SW 1271 (cell line): ENCODE measurements at places on chromosomes 12 and 14.
A peak's percentile ranks its signal among the peaks of the same experiment; 100 is the strongest.

DNA sequence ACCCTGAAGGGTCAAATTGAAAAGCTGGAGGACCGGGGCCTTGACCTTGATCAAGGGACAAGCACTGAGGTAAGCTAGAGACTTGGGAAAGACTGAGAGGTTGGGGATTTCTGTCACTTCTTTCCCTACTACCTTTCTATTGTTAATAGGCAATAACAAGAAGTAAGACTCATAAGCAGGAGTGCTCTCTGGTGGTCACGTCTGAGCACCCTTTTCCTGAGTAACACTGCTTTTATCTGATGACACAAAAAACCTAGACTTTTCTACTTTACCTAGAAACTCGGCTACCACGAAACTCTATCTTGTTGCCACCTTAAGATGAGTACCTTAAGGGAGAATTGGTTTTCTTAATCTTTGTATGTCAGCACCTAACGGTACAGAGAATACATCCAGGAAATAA is 35.5 kb upstream of the PPFIBP1 start:
- DNase-seq = no peak

- no peak for DNase-seq
These were observed 142.5 kb upstream of the ARID2 start for GRCh38 chr12:45587012-45587411.

- DNase-seq = no peak
These were observed 1.3 kb upstream of the MYG1 start for GRCh38 chr12:53298164-53298563.

GRCh38 chr12:108594-108993 is 42.0 kb downstream of the IQSEC3 start:
- no peak for DNase-seq

DNA sequence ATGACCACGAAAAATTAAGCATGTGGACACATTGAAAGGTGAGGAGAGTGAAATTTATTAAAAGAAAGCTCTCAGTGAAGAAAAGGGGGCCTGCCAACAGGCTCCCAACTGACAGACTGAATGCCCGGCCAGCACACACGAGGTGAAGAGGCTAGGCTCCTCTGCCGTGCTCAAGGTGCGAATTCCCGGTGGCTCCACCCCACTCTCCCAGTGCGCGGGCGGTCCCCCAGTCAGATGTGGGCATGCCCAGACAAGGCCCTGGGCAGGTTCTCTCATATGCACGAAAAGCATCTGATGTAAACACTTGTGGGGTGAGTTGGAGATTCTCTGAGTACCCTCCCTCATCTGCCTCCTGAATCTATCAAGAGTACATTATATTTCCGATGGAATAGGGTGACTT is 48.5 kb upstream of the OSBPL8 start:
- DNase-seq = no peak

GRCh38 chr12:19772776-19773175 is 333.5 kb downstream of the AEBP2 start:
- DNase-seq = no peak

DNA sequence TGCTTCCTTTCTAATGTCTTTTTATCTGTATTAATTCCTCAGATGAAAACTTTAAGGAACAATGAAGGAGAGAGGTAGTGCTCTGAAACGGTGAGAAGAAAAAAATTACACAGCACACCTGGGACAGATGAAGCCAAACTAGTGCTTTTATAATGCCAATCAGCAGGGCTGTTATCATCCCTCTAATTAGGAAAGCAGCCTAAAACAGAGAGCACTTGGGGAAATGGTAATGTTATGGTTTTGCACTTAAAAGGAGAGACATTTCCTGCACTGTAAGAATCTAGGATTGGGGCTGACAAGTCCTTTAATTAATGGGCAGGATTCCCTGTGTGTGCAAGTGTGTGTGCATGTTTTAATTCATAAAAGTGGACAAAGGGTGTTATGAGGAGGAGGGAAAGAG is 4.8 kb upstream of the LMO3 start:
- no peak for DNase-seq

GRCh38 chr14:50656776-50657175 is 11.3 kb downstream of the SAV1 start:
- no peak for DNase-seq

GRCh38 chr14:82238649-82239048 is 705.0 kb upstream of the SEL1L start:
- DNase-seq = no peak

DNA sequence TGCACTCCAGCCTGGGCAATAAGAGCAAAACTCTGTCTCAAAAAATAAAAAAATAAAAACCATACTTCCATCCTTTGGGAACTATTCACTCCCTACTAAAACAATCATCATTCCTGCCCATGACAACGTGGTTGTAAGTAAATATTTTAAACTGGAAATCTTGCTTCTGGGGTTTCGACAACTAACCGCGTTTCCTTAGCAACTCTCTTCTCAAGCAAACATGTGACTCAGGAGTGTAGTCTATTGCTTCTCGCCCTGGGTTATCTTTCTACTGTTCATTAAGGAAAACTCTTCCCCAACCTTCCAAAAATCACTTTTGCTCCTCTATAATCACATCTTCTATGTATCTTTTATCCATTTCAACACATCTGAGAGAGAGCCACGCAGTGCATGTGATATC is 21.8 kb downstream of the APPL2 start:
- DNase-seq = no peak

DNA sequence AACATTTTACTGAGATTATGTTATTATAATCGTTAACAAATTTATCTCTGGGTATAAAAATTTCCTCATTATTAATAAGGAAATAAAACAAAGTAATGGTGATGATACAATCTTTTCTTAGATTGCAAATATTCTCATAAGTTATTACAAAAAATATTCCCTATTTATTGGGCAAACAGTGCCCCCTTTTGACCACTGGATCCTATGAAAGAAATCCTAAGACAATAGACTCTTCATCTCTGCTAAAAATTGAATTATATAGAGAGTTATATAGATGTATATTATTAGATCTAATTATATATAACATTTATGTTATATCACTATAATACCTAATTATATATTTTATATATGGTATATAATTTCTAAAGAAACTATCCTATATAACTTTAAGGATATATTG is 94.2 kb upstream of the FGD4 start:
- DNase-seq = peak; percentile 55

GRCh38 chr12:47165934-47166333 is 86.2 kb upstream of the AMIGO2 start:
- DNase-seq = no peak

DNA sequence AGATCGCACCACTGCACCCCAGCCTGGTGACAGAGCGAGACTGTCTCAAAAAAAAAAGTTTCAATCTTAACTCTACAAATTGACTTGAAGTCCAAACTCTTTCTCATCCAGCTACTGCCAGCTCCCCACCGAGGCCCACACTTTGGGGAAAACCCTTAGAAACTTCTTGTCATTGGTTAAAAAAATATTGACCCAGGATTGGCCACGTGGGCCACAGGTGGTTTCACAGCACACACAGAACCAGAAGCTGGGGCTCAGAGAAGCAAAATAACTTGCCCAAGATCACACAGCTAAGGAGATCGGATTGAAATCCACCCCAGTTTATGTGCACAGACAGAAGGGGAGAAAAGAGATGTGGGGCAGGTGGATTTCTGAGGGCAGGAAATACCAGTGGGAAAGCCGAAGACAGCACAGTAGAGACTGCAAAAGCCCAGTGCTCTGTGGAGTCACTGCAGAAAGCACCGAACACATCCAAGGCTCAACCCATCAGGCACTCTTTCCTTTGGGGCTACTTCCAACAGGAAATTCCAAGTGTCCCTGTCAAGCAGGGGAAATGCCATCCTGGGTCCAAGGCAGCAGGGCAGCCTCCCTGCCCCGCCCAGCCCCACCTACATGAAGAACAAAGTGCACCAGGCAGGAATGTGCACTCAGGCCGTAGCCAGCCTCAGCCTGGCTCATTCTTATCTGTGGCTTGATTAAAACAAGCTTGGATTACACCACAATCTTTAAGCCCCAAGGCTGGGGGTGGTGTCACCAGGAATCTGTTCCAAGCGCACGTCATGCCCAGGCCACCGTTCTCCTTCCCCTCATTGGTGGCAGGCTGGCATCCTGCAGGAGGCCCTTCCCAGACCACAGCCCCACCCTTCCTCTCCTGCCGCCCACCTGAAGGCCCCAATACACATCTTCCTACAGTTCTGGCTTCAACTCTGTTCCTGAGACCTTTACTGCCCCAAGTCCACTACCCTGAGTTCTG is 72.5 kb downstream of the ITPK1 start:
- peak; percentile 94 for DNase-seq
